ENCODE measurements at places on chromosomes 2 and 18.

GRCh38 chr2:28607730-28608499, 112.1 kb downstream of the PLB1 start:
- DNase-seq: no peak

GRCh38 chr18:33536904-33537303, 41.1 kb upstream of the ASXL3 start:
- DNase-seq: no peak

- no peak for DNase-seq
Observed at GRCh38 chr2:65264821-65265670, 37.4 kb downstream of the ACTR2 start.

GRCh38 chr2:30385327-30385726, 61.7 kb upstream of the LCLAT1 start:
- no peak for DNase-seq

DNA sequence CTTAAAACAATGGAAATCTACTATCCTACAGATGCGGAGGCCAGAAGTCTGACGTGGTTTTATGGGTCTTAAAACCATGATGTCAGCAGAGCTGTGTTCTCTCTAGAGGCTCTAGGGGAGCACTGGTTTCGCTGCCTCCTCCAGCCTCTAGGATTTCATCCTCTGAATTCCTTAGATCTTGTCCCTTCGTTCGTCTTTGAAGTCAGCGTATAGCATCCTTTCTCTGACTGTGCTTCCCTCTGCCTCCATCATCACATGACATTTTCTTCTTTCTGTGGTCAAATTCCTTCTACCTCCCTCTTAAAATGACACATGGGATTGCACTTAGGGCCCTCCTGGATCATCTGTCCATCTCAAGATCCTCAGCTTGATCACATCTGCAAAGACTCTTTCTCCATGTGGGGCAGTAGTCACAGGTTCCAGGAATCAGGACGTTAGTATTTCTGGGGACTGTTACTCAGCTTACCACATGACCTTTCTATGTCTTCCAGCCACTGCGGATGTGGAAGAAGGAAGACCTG, 22.7 kb upstream of the NCK2 start:
- no peak for DNase-seq

- DNase-seq: no peak
Observed at GRCh38 chr2:205723179-205723578, 40.9 kb downstream of the NRP2 start.

DNA sequence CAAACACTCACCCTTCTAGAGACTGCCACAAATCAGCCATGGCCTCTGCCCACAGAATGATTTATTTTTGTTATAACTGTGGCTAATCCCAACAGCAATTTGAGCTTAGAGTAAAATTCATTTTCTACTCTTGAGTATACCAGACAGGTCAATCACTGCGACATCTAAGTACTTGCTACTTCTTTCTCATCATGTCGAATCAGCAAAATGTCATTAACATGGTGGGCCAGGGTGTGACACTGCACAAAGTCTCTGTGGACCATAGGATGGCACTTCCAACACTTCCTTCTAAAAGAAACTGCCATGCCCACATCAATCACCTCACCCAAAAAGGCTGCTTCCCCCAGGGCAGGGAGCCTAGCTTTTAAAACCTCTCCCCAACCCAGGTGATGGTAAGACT, 64.4 kb downstream of the KCNG3 start:
- no peak for DNase-seq

GRCh38 chr2:16775899-16776231, 110.2 kb upstream of the CYRIA start:
- no peak for DNase-seq

DNA sequence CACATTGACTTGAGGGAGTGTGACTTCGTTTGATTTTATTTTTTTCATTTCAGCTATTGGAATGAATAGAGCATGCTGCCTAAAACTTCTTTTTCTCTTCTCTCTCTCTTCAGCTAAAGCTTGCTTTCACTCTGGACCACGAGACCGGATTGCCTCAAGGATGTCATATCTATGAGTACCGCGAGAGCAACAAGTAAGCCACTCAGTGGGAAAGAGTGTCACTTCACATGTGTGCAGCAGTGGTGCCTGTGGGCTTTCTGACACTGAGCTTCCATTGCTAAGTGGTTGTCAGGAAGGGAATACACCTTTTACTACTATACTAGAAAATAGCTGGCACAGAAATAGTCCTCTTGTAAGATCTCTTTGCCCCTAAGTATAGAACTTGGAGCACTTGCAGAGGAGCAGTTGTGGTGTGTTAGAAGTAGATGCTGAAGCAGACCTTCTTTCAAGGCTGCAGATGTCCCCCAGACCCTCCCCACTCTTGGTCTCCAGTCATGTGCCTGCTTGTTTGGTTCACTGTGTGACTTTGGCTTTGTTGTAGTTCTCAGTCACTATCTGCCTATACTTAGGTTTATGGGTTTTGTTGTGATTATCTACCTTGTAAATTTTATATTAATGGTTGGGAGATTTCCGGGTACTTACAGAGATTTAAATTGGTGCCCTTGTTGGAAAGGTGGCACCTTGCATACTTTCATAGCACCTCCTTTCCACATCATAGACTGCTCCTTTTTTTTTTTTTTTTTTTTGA, 78.5 kb upstream of the ALPP start:
- no peak for DNase-seq

DNA sequence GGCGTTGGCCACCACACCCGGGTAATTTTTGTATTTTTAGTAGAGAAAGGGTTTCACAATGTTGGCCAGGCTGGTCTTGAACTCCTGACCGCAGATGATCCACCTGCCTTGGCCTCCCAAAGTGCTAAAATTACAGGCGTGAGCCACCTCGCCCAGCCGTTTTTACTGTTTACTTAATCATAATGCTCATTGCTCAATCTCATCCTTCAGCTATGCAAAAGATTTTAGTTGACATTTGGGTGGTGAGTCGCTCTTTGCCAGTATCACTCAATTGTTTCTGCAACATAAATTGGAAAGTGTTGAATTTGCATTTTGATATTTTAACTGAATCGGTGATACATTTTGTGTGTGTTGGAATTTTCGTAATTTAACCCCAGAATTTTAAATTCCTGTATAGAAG, 7.8 kb upstream of the ZNF532 start:
- no peak for DNase-seq

- DNase-seq: no peak
Observed at GRCh38 chr2:47206181-47206580, 51.1 kb upstream of the STPG4 start.

DNA sequence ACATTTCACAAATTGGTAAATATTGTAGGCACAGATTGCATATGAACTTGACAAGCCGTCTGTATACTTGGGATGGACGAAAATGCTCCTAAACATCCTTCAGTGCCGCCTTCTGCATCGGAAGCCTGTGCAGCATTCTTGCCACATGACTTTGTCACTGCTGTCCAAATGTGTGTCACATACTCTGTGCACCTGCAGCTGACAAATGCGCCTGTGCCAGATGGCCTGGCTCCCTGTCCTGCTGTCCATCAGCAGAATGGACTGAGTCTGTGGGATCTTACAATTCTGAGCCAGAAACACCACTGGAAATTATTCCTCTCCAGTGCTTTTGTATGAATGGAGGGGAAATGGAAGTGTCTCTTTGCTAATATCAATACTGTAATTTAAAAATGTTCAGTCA, 89.9 kb downstream of the DCDC2C start:
- DNase-seq: no peak

GRCh38 chr2:149160701-149161217, 122.3 kb downstream of the LYPD6B start:
- no peak for DNase-seq

GRCh38 chr2:23413641-23414040, 28.7 kb downstream of the KLHL29 start:
- DNase-seq: no peak

- DNase-seq: no peak
Observed at GRCh38 chr2:240304746-240305161, 130.7 kb upstream of the GPC1 start.

DNA sequence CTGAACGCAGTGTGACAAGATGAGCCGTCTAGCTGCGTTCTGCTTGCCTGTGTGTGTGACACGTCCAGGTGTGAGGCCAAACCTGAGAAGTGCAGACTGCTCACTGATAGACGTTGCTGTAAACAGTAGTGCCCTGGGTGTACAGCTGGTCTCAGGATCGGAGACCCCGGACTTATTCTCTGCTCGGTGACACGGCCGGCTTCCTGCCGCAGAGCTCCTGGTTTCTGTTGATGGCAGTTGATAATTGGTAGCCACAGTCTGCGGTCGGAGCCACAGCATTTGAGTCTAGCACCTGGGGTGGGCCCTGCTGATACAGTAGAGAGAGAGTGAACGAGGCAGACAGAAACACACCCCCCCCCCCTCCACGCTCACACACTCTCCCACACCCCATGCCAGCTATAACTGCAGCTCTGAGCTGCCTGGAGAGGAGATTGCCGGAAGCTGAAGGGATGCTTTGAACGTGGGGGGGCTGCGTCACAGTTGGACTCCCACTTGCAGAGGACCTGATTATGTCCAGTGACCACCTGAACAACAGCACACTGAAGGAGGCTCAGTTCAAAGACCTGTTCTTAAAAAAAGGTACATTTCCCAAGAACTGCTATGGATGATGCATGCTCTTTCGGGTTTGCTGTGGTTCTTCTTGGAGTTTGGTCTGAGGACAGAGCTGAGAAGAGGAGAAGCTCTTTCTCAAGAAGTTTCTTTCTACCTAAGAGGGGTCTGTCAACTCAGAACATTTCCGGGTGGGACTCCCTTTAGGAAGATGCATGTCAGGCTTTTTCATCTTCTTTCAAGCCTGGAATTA, 114.0 kb downstream of the FAM210A start:
- no peak for DNase-seq

GRCh38 chr2:219548990-219549389, 5.2 kb downstream of the TMEM198 start:
- DNase-seq: no peak

- DNase-seq: no peak
Observed at GRCh38 chr2:112765251-112765650, 842 bp upstream of the CKAP2L start.

DNA sequence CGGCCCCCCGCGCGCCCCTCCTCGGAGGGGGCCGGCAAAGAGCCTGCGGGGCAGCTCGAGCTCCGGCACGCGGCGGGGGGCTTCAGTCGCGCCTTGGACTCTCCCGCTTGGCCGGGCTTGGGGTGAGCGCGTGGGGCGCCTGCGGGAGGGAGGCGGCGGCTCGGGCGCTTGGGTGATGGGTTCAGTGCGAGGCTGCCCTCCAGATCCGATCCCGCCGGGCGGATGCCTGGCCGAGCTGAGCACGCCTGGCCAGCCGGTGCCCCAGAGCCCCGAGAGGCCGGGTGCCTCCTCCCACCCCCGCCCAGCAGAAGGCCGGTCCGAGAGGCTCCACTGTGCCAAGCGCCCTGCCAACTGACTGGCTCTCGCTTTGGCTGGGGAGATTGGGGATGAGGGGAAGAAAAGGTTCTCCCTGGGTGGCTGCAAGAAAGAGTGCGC, 273 bp upstream of the NXPH2 start:
- no peak for DNase-seq

GRCh38 chr2:42195559-42195958, 26.4 kb downstream of the EML4 start:
- no peak for DNase-seq

DNA sequence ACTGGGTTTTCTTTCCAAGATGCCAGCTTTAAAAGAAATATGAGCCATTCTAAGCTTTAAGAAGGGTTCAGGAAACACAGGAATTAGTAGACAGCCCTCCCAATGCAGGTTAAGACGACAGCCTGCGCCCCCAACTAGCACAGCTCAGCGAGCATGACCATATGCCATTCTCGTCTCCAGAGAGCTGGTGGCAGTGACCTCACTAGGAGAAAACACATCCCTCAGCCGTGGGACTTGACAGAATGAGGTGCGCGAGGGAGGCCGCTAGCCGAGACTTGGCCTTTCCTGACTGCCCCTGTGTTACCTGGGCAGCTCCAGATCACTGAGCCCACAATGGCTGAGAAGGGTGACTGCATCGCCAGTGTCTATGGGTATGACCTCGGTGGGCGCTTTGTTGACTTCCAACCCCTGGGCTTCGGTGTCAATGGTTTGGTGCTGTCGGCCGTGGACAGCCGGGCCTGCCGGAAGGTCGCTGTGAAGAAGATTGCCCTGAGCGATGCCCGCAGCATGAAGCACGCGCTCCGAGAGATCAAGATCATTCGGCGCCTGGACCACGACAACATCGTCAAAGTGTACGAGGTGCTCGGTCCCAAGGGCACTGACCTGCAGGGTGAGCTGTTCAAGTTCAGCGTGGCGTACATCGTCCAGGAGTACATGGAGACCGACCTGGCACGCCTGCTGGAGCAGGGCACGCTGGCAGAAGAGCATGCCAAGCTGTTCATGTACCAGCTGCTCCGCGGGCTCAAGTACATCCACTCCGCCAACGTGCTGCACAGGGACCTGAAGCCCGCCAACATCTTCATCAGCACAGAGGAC, 103.9 kb downstream of the MAPK4 start:
- DNase-seq: no peak

GRCh38 chr2:217978536-217979150, 24.2 kb downstream of the TNS1 start:
- DNase-seq: no peak

- no peak for DNase-seq
Observed at GRCh38 chr2:18750672-18751554, 161.5 kb upstream of the NT5C1B start.

- no peak for DNase-seq
Observed at GRCh38 chr2:54377901-54378493, 78.1 kb upstream of the SPTBN1 start.

DNA sequence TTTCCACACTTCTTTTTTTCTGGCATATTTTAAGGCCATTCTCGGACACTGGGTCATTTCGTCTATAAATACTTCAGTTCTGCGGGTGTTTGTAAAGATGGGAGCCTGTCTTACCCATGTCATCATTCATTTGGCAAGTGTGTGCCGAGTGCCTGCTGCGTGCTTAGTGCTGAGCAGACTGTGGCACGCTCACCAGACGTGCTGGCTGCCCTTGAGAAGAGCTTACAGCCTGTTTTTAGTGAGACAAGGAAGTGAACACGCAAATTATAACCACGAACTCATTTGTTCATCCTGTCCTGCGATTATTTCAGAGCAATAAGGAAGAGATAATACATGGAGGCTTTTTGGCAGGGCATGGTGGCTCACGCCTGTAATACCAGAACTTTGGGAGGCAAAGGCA, 10.4 kb upstream of the STON1 start:
- no peak for DNase-seq

GRCh38 chr2:234514873-234515638, 18.2 kb upstream of the ARL4C start:
- no peak for DNase-seq

- no peak for DNase-seq
Observed at GRCh38 chr2:241891988-241892298, 22.4 kb downstream of the RTP5 start.

- no peak for DNase-seq
Observed at GRCh38 chr2:1850031-1850430, 105.7 kb upstream of the PXDN start.

DNA sequence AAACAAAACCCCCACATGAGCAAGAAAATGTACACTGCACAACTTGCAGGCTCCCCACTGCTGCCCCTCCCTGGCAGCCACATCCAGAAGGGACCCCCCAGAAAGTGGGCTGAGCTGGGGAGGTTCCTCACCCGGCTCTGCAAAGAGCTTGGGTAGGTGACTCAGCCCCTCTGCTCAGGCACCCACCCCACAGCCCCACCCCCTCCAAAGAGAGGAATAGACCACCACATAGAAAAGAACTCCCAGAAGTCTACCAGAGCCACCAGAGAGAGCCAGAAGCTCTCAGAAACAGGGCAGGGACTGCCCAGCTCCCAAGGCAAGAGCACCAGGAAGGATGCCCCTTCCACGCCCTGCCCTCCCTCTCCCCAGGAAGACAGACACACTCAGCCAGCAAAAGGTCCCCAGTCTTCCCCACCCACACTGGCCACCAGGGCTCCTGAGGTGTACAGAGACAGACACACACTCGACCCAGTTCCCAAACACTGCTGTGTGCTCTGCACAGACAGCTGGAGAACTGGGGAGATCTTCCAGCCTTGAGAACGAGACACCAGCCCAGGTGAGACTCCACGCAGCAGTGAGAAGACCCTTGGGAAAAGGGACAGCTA, 28.2 kb downstream of the BIN1 start:
- no peak for DNase-seq
